T-helper 2 cell treated with Interferon-gamma antibody and Interleukin-4, amounts not matched to agents 5 μg/mL and 100 μg/mL, for 36 hours (primary cell): ENCODE measurements at places on chromosomes 11 and 22.

GRCh38 chr11:134616038-134616437, 204.0 kb upstream of the B3GAT1 start:
- DNase-seq: no peak

GRCh38 chr22:19879643-19879991, 24.9 kb upstream of the GNB1L start:
- no peak for DNase-seq

GRCh38 chr22:27032091-27032761, 374.8 kb downstream of the MIAT start:
- DNase-seq: no peak

DNA sequence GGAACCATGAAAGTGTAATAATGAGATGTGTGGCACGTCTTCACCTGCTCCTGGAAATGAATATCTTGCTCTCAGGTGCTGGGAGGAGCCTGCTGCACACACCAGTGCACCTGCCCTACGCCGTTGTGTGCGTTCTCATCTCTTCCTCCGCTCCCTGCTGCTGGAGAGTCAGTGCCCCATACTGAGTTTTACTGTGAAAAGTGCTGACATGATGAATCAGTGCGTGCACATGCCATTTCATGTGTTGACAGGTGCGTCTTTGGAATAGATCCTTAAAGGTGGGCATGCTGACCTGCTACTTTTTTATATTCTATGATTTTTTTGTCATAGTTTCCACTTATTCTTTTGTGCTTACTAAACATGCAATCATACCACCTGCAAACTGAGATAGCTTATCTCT, 1015.8 kb downstream of the BRD1 start:
- no peak for DNase-seq

DNA sequence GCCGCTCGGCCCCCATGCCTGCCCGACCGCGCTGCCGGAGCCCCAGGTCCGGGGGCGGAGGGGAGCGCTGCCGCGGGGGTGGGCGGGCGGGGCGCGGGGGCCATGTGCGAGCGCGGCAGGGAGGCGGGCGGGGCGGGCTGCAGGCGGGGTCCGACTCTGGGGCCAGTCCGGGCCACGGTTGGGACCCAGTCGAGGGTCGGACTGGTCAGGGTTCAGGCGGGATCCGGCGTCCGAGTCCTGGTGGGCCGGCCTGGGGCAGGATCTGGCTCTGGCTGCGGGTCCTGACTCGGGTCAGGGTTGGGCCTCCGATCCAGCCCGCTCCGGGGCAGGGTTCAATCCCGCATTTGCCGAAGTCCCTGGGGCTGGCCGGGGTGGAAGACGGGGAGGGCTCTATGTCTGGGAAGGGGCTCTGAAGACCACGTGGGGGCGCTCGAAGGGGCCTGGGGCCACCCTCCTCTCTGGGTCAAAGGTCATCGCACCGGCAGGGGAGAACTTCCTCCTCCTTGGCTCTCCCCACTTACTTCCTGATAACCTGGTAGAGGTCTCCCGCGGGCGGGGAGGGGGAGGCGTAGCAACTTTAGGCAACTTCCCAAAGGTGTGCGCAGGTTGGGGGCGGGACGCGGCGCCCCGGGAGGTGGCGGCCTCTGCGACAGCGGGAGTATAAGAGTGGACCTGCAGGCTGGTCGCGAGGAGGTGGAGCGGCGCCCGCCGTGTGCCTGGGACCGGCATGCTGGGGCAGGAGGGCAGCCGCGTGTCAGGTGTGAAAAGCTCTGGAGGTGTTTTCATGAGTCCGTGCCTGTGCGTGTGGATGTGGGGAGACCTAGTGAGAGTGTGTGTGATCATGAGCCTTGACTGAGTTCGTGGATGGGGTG, 603 bp downstream of the ESRRA start:
- DNase-seq: peak; percentile 72

DNA sequence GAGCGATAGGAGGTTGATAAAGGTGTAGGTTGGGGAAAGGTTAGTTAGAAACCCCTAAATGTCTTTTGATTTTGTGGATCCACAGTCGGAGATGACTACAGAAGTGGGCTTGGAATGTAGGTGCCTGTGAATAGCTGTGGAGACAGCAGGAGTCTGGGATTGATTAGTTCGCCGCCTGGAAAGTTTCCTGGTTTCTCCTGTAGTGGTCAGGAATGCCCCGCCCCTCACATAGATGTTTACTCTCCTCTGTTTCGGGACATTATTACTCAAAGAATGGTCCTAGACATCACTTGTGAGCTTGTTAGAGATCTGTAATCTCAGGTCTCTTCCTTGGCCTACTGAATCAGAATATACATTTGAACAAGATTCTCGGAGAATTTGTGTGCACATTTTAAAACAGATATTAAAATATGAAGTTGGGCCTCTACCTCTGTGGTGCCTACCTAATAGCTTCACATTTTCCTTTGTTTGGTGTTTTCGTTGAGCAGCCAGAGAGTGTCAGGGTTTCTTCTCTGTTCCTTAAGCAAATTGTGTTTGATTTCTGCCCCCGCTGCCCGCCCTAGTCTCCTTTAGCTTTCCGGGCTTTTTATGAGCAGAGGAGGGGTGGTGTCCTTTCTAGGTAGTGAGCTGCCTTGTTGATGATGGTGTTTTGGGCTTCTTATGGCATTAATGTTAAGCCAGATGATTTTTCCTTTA, 89.4 kb downstream of the PPP6R3 start:
- no peak for DNase-seq

- DNase-seq: no peak
Observed at GRCh38 chr11:67117176-67117575, 1.9 kb upstream of the KDM2A start.

DNA sequence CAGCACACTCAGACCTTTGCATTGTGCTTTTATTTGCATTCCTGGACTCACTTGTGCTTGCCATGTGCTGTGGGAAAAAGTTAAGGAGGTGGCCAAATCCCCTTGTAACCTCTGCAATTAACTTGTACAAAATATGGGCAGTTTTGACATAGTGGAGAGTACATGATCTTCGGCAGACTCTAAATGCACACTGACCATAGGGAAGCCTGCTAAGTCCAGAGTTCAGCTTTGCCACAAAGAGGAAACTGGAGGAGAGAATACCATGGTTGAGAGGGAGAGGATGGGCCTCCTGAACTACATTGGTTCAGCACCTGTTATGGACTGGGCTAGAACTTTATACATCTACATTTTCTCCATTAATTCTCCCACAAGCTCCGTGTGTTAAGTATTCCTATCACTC, 37.6 kb upstream of the CEP295 start:
- DNase-seq: no peak

GRCh38 chr22:41922328-41922727, 4.3 kb downstream of the TNFRSF13C start:
- DNase-seq: no peak

GRCh38 chr11:128181088-128181480, 406.3 kb downstream of the ETS1 start:
- DNase-seq: no peak

DNA sequence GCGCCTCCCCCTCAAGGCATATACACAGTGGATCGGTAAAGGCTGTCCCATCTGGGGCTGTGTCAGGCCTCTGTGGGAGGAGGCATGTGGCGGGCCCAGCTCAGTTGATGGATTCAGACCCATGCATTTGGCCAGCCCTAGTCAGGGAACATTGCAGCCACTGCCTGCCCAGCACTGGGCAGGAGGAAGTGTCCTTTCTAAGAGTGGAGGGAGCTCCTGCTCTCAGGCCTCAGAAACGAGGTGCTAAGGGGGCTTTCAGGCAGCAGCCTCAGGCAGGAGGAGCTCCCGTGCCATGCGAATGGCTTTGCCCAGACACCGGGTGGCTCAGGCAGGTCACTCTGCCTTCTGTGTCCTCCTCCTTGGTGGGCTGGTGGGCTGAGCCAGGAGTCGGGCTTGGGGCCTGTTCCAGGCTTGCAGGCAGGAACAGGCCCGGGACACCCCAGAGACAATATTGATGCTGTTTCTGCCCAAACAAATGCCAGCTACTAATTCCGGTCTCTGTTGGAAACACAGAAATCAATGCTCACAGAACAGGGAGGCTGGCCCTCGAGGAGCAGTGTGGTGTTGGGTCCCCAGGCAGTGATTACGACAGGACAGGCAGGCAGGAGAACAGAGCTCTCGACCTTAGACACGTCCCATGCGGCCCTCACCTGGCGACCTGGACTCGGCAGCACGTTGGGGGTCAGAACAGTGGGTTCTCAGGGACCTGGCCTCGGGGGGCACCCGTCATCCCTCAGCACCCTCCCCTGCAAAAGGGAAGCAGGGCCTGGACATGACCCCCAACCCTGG, 42.3 kb upstream of the CCDC188 start:
- DNase-seq: no peak

GRCh38 chr11:113723787-113724186, 17.7 kb upstream of the TMPRSS5 start:
- no peak for DNase-seq

DNA sequence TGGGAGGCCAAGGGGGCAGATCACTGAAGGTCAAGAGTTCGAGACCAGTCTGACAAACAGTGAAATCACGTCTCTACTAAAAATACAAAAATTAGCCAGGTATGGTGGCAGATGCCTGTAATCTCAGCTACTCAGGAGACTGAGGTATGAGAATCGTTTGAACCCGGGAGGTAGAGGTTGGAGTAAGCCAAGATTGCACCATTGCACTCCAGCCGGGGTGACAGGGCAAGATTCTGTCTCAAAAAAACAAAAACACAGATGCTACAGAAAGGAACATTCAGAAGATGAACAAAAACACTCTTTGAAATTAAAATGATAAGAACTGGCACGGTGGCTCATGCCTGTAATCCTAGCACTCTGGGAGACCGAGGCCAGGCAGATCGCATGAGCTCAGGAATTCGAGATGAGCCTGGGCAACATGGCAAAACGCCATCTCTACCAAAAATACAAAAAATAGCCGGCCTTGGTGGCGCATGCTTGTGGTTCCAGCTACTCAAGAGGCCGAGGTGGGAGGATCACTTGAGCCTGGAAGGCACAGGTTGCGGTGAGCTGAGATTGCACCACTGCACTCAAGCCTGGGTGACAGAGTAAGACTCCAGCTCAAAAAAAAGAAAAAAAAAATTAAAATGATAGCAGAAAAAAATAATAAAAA, 8.5 kb downstream of the RAB6A start:
- no peak for DNase-seq

- DNase-seq: no peak
Observed at GRCh38 chr11:99773646-99774045, 752.9 kb downstream of the CNTN5 start.

GRCh38 chr11:62602141-62603071, 741 bp upstream of the MTA2 start:
- DNase-seq: no peak

GRCh38 chr11:1532014-1532586, 40.0 kb downstream of the DUSP8 start:
- no peak for DNase-seq

DNA sequence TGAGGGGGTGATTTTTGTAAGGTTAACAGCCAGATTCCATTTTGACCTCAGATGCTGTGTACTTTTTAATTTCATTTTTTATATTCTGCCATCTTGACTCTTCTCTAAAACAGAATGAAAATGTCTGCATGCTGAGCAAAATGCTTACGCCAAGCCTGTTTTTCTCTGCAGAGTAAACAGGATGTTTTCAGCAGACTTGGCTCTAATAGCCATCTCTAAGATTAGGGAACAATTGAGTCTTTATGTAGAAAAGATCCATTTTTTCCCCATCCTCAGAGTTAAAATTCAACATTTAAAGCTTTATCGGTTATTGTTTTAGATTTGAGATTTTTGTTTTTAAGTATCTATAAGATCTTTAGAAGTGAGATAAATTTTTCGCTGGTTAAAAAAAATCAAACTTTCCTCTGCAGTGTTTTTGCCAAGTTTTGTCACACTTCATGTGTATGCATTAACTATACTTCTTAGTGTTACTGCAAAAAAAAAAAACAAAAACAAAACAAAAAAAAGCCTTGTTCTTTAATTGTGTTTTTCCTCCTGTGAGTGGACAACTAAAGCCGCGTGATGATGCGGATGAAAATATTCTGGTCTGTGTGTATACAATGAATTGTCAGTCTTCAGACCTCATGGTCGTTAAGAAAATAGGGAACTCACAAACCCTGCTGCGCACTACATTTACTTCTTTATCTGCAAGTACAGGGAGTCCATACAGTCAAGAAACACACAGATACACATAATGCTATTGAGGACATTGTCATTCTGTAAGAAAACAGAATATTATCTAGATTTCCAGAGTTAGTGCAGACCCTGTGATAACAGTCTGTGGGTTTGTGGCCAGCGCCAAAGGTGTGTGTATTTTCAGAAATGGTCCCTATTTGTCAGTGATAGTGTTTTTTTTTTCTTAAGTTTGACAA, 17.5 kb upstream of the ADSL start:
- no peak for DNase-seq

- DNase-seq: no peak
Observed at GRCh38 chr11:123472236-123472935, 42.3 kb downstream of the GRAMD1B start.

GRCh38 chr11:121870206-121871045, 245.6 kb downstream of the BLID start:
- DNase-seq: no peak

DNA sequence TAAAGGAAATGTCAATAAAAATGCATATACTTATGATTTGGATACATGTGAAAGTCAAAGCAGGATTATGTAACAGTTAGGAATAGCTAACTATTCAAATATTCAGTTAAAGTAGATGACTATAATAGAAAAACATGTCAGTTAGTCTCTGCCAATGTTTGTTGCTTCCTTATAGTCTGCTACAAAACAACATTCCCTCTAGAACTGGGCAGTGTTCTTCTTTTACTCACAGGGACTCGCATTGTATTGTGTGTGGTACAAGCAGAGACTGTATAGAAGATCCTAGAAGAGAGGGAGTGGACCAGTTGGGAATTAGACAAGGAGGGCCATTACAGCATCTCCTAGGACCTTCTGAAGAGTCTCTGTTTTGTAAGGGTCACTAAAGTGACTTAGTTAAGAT, 10.6 kb downstream of the ACAT1 start:
- no peak for DNase-seq

DNA sequence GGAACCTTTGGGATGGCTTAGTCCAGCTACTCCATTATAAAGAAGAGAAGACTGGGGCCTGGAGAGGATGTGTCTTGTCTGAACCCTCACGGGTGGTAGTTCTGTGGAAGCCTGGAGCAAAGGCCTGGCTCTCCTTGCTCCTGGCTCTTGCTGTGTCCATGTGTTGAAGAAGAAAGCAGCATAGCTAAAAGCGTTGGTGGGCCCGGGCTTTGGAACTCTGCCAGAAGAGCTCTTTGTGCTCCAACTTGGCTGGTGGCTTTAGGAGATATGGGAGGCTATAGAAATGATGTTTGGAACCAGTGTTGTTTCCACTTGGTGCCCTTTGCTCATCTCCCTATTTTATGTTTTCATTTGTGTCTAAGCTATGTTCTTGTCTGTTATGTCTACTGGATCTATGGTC, 131.1 kb downstream of the DBX1 start:
- no peak for DNase-seq
